ENCODE measurements at places on chromosomes 5 and 9.

- no peak for DNase-seq
Observed at GRCh38 chr9:98884849-98885248, 58.9 kb upstream of the COL15A1 start.

DNA sequence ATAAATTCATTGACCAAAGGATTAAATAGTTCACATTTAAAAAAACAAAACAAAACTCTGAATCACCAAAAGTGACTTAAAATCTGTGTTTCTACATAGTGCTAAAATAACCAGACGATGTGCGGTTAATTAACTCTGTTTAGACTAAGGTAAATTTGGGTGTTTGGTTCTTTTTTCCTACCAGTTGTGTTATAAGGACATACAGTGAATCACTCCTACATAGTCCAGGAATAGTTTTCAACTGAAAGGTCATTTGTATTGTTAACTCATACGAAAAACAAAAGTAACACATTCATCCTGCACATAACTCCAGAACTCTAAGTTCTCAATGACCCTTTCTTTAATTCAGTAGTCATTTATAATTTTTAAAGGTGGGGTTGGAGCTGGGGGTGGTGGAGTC lies 203.7 kb downstream of the GLIS3 start:
- no peak for DNase-seq

DNA sequence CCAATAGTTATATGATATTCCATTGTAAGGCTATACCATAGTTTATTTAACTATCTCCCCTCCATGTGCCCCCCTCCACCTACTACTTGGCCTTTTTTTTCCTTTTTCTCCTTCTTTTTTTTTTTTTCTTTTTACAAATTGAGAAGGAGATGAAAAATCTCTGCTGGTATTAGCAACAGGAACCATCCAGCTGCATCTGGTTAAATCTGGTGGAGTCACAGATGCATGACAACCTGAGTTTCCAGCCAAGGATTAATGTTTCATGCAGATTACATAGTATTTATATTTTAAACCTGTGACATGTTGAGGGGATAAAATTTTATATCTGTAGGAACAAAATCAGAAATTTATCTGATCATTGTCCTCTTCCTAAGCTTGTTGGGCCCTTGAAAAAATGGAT lies 128.5 kb upstream of the IQGAP2 start:
- no peak for DNase-seq

DNA sequence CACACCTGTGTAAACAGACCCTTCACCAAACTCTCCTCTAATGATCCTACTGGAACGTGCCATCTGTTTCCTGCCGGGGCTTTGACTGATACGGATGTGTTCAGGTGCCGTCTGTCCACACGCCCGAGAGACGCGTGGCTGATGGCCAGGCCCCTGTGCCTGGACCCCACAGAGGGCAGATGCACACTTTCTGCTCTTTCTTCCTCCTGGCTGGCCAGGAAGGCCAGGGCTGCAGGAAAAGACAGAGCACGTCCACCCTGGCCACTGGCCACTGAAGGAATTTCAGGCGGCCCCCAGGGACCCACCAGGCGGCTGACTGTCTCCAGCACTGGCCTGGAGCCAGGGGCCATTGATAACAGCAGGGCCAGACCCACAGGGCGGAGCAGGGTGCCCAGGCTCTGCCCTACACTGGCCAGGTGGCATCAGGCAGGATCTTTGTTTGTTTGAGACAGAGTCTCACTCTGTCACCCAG lies 3.6 kb upstream of the ENG start:
- no peak for DNase-seq

GRCh38 chr5:132209131-132209530 lies 18.5 kb downstream of the P4HA2 start:
- no peak for DNase-seq

- DNase-seq: no peak
Observed at GRCh38 chr5:111847052-111847925, 90.3 kb upstream of the NREP start.

- no peak for DNase-seq
Observed at GRCh38 chr5:173256800-173257199, 21.8 kb upstream of the NKX2-5 start.

DNA sequence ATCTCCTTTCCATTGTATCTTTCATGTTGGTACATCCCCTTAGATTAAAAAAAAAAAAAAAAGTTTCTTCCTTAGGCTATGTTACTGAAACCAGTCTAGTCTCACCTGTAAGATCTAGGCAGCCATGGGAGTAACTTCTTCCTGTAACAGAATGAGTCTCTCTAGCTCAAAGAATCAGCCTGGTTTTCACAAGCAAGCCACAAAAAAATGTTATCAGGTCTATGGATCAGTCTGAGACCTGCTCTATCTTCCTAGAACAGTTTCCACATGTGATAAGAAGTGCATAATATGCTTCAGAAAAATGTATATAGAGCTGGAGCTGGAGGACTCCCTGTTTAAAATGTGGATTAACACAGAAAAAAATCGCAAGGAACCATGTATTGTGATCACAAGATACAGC lies 53.8 kb downstream of the ARRDC3 start:
- no peak for DNase-seq

GRCh38 chr5:166834246-166834645 lies 1457.2 kb upstream of the WWC1 start:
- no peak for DNase-seq

DNA sequence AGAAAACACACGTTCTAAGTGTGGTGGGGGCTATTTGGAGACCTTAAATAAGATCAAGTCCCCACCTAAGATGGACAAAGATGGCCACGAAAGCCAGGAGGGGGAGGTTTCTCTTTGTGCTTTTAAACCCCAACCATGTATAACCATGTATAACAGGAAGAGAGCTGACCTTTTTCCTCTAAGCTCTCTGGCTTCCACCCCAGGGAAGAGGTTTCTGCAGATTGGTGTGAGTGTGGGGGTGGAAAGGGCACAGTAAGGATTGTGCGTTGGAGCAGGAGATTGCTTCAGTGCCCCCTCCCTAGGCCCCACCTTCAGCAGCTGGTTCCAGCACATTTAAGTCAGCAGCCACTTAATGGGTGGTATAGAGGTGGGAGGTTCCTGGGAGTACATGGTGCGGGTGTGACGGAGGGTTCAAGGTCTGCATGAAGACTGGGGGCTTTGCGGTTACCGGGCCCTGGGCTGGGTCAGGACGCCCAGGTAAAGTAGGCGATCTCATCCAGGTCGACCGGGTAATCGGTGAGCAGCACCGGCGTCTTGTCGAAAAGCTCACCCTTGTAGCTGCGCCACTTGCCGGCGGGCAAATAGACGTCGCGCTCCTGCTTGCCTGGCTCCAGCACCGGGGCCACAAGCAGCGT lies 6.2 kb downstream of the MYORG start:
- DNase-seq: no peak

- DNase-seq: no peak
Observed at GRCh38 chr5:41218929-41219657, 5.8 kb upstream of the C6 start.

DNA sequence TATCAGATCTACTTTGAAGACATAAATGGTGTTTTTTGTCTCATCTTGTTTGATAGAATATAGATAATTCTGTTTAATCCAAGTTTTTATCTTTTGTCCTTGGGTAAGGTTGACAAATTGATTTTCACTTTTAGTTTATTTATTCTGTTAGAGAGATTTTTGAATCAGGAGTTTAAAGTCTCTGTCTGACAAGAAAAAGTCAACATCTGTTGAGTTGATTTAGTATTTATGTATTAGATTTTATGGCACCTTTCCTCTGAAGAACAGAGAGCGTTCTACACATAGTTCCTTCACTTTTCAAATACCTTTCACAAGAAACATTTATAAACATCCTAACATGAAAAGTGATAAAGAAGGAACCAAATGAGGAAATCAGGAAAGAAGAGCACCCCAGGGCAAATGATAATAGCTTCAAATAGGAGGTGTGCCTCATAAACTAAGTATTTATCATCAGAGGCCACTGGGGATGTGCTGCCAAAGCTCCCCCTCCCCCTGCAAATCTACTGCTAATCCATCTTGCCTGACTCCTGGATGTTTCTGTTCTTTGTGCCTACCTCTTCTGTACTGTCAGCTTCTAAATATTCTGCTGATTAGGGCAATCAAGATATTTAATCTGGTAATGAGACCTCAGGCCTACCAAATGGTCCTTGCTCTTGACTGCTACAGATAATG lies 457.7 kb upstream of the CHD1 start:
- no peak for DNase-seq

GRCh38 chr5:156531199-156531598 lies 204.2 kb downstream of the SGCD start:
- DNase-seq: no peak

DNA sequence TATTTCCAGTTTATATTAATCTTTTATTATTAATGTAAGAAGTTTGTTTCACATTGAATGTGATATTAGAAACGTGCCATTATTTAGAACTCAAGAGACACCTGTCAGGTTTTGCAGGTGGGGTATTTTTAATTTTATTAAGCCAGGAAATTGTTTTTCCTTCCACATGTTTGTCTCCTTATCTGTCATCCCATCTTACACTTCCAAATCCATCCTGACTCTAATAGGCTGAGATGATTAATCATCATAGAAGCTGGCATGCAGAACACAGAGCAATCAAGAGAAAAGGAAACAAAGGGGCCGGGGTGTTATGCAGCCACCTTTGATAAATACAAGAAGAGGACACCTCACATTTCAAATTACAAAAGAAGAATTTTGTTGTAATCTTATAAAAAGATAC lies 506.5 kb downstream of the ISL1 start:
- no peak for DNase-seq

- no peak for DNase-seq
Observed at GRCh38 chr5:14988223-14988622, 116.6 kb upstream of the ANKH start.

- no peak for DNase-seq
Observed at GRCh38 chr5:58262226-58262625, 197.7 kb downstream of the PLK2 start.

- no peak for DNase-seq
Observed at GRCh38 chr9:97076238-97076637, 37.3 kb upstream of the CTSV start.

DNA sequence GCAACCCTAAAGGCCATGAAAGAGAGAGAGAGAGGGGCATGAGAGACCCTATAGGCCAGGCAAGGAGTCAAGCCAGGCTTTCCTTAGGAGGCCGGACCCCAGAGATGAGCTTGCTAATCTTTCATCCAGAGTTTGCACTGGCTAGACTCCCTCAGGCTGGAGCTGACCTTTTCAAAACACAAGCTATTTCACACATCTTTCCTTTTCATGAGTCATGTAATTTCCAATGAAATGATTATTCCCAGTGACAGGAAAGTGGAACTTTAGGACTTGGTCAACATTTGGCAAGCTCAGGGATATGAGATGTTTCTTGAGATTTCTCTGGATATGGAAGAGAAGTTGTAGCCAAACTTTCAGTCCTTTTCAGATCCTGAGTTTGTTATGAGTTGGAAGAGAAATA lies 117.7 kb downstream of the TARS1 start:
- no peak for DNase-seq

DNA sequence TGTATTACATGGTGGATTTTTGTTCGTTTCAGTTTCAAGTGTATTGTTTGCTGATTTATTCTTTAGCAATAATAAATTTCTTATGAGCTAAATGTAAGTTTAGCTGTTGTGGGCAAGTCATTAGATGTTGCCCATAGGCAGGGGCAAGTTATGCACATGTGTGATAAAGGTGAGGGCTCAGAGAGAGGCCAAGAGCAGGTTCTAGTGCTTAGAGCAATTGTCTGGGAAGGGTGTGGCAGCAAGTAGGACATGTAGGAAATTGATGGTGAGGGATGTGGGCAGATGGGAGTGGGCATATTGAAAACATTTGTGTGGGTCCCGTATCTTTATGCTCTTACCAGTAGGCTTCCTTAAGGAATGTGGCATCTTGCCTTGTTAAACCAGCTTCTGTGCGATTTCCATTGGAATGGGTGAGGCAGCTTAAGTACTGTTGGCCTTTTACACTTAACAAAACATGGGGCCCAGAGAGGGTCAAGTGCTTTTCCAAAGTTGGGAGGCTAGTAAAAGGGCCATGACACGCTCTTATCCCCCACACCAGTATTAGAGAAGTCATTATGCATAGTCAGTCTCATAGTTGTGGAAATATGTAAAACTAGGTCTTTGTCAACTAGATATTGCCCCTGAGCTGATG lies 60.6 kb downstream of the KDM4C start:
- peak; percentile 54 for DNase-seq

DNA sequence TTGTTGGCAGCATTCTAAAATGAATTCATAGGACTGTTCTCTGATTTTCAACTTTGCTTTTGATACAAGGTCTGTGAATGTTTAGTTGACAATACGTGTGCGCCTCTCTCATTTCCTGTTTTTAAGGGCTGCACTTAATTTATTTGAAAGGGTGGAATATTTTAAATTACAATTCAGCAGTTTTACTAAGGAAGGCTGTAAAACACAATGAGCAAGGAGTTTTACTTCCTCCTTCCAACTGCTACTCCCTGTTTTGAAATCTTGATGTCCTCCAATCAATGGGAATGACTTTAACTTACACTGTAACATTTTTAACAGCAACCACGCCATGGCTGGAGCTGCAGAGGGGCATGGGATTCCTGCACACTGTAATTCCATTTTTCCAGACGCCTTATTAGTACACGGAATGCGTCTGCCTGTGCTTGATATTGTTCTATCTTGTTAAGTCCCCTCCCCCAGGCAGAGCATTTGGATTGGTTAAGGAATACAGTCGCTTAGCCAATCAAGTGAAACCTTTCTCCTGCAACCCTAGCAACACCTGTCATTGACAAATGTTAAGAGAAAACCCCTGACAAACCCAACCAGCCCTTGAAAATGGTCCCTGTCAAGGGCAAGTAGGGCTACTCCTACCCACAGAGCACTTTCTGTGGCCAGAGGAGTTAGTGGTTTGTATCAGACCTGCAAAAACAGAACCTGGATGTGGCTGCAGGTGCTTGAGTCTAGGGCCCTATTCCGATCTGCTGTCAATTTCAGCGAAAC lies 12.5 kb upstream of the ZSWIM6 start:
- peak; percentile 55 for DNase-seq

- DNase-seq: no peak
Observed at GRCh38 chr9:12817702-12818101, 42.9 kb downstream of the LURAP1L start.

DNA sequence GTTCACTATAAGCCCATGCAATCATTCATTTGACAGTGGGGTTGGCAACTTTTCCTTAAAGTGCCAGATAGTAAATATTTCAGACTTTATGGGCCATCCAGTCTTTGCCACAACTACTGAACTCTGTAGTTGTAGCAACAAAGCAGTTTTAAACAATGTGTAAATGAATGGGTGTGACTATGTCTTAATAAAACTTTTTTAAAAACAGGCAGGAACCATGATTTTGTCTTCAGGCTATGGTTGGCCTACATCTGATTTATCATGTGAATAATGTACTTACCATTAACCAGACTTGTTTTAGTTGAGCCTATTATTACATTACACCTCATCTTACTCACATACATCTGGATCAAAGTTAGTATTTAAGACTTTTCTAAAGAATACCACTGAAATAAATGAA lies 361.6 kb downstream of the GABRG2 start:
- DNase-seq: no peak

DNA sequence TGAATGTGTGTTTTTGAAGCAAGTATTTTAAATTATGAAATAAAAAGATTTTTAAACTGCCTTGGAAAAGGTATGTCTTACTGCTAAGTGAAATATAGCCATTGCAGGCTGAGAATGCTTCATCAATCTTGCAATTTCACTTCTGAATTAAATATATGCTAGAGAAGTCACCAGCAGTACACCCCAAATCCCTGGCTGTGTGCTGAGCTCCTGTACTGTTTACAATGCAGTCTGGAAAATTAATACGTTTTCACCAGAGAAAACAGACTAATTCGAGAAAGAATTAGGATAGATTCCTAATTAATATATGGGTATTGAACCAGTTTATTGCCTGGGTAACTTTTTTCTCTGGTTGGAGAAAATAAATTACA lies 3.2 kb downstream of the PRDM6 start:
- no peak for DNase-seq
